Uterus (tissue), 4 donors: ENCODE measurements at places on chromosomes 1 and 21. TPM values are rescaled to one million over a fixed set of nuclear protein-coding genes. Genes with fewer than 3 reads are reported as not detected.

DNA sequence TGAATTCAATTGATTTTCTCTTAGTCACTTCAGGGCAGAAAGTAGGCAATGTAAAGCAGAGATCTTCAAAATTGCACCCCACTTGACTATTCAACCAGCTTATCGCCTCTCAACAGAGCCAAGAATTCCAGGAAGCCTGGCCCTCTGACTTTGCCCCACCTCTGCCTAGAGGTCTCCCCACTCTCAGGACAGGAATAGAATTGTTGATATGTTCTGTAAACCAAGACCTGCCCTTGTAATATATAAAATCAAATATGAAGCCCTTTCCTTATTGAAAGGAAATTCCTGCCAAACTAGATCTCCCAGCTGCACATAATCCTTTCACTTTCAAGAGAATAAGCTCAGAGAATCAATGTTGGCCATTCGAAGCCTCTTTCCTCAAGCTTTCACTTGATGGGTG is 116.1 kb upstream of the DPT start:
- H3K4me1 ChIP-seq, result no peaks in the 10 kb centered on the region
- no peak overlapping the region for H3K4me3 ChIP-seq
- no peak for DNase-seq
- no peaks in the 10 kb centered on the region for H3K27me3 ChIP-seq
- H3K36me3 ChIP-seq, result no peaks in the 10 kb centered on the region

GRCh38 chr1:239550178-239550577 is 163.8 kb downstream of the CHRM3 start:
- DNase-seq, result no peak
- H3K27ac ChIP-seq, result no peak overlapping the region
- H3K4me3 ChIP-seq, result no peak overlapping the region
- H3K27me3 ChIP-seq, result no peaks in the 10 kb centered on the region
- H3K4me1 ChIP-seq, result no peaks in the 10 kb centered on the region
- no peaks in the 10 kb centered on the region for H3K36me3 ChIP-seq

- no peaks in the 10 kb centered on the region for H3K4me1 ChIP-seq
- H3K36me3 ChIP-seq, result no peaks in the 10 kb centered on the region
- peaks cover 50% of the 10 kb centered on the region for H3K27me3 ChIP-seq
- no peak overlapping the region for H3K4me3 ChIP-seq
- H3K27ac ChIP-seq, result no peak overlapping the region
Observed at GRCh38 chr1:218171302-218171893, 113.7 kb upstream of the RRP15 start.

- no peaks in the 10 kb centered on the region for H3K27me3 ChIP-seq
- H3K27ac ChIP-seq, result no peak overlapping the region
- no peaks in the 10 kb centered on the region for H3K36me3 ChIP-seq
- DNase-seq, result no peak
- no peaks in the 10 kb centered on the region for H3K4me1 ChIP-seq
Observed at GRCh38 chr1:106465666-106466065, 590.8 kb upstream of the PRMT6 start.

GRCh38 chr1:33986390-33987095 is 122.7 kb downstream of the HMGB4 start:
- no peaks in the 10 kb centered on the region for H3K4me1 ChIP-seq
- DNase-seq, result no peak
- no peaks in the 10 kb centered on the region for H3K36me3 ChIP-seq

- H3K36me3 ChIP-seq, result no peaks in the 10 kb centered on the region
- H3K27me3 ChIP-seq, result no peaks in the 10 kb centered on the region
Observed at GRCh38 chr1:46159516-46159915, 15.4 kb upstream of the TSPAN1 start.

DNA sequence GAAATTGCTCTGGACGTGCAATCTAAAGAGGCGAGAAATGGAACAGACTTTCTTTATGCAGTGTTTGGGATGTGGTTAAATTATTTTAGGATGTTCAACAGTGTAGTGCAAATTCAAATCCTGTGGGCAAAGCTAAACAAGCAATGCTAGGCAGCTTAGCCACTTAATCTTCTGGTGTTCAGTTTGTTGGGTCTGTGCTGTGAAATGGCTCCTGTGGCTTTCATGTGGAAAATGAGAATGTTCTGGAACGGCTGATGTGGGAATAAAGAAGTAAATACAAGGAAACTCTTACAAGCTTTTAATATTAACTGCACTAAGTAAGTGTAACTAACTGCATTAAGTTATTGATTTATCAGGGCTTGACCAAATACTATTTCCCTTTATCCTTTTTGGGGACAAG is 766.6 kb downstream of the ADGRL2 start:
- H3K36me3 ChIP-seq, result no peaks in the 10 kb centered on the region
- no peak overlapping the region for H3K4me3 ChIP-seq
- no peaks in the 10 kb centered on the region for H3K27me3 ChIP-seq
- no peak overlapping the region for H3K27ac ChIP-seq

- no peak for DNase-seq
- no peaks in the 10 kb centered on the region for H3K27me3 ChIP-seq
- no peak overlapping the region for H3K4me3 ChIP-seq
- H3K36me3 ChIP-seq, result peaks cover 3% of the 10 kb centered on the region
- no peak overlapping the region for H3K27ac ChIP-seq
- no peaks in the 10 kb centered on the region for H3K4me1 ChIP-seq
Observed at GRCh38 chr1:68426594-68426993, 23.2 kb downstream of the RPE65 start.

GRCh38 chr21:44261675-44262295 is at the start of gene DNMT3L:
DNMT3L (minus strand) TSS chr21:44261897; CDS start chr21:44261259, 638 bp downstream.
- H3K4me3 ChIP-seq, result no peak within 1 kb of the TSS
- no peaks in the 10 kb centered on the region for H3K4me1 ChIP-seq
- DNase-seq, result no peak

DNA sequence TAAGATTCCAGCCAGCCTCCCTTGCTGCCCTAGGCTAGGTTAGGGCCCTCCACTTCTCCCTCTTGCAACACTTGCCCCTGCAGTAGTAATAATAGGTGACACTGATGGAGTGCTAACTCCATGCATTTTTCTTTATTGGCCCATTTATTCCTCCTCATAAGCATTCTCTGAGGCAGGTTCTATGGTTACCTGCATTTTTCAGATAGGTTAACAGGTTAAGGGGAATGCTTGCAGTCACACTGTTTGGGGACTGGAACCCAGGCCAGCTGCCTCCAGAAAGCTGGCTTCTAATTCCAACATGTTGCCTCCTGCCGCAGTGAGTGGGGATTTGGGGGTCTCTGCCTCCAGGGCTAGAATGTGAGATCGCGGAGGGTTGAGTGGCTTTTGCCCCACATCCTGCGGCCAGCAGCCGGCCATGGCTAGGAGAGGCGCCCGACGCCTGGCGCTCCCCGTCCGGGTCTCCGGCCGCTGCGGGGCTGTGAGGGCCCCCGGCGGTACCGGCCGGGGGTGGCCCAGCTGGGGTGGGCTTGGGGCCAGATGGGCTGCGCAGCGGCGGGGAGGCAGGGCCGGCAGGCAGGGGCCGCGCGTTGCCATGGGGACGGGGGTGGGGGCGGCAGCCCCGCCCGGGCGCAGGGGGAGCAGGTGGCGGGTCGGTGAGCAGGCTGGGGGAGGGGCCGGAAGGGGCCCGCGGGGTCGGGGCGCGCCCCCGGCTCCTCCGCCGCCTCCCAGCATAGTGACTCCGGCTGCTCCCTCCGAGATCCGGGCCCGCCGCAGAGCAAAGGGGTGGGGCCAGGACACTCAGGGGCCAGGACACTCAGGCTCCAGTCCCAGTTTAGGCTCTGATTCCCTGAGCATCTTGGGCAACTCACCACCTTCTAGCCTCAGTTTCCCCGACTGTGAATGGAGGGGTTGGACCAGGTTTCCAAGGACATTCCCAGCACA is 68.4 kb upstream of the SSBP3 start:
- DNase-seq, result peak; percentile 45
- peak overlapping the region; percentile 48 for H3K4me3 ChIP-seq
- no peaks in the 10 kb centered on the region for H3K27me3 ChIP-seq
- no peaks in the 10 kb centered on the region for H3K36me3 ChIP-seq
- H3K4me1 ChIP-seq, result no peaks in the 10 kb centered on the region

DNA sequence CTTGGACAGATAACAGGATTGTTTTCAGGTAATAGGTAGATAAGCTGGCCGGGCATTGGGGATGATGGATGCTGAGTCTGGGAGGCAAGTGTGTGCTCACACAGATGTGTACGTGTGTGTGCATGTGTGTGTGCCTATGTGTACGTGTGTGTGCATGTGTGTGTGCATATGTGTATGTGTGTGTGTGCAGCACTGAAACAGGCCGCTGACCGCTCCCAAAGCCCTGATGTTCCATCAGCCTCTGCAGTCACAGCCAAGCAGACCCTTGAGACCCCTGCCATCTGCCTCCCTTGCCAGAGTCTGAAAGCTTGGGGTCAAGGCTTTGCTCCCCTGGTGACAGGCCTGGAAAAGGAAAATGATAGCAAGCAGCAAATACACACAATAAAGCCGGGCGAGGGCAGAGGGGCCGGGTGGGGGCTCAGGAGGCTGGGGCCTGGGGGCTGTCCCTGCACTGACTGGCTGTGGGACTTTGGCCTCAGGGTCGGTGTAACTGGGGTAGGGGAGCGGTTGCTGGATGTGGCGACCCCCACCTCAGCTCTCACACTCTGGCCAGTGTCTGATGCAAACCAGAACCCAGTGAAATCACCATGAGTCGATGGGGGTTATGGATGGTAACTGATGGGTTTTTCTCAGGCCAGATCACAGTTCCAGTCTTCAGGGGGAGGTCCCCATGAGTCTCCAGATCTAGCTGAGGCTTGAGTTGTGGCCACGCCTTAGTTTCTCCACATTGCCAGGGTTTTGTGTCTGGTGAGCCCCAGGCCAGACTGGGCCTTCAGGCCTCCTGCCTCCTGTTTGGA is 9.2 kb upstream of the TNFRSF8 start:
- H3K27ac ChIP-seq, result peak overlapping the region; percentile 79
- H3K36me3 ChIP-seq, result no peaks in the 10 kb centered on the region
- peaks cover 5% of the 10 kb centered on the region for H3K4me1 ChIP-seq
- no peak overlapping the region for H3K4me3 ChIP-seq
- no peak for DNase-seq
- H3K27me3 ChIP-seq, result no peaks in the 10 kb centered on the region

DNA sequence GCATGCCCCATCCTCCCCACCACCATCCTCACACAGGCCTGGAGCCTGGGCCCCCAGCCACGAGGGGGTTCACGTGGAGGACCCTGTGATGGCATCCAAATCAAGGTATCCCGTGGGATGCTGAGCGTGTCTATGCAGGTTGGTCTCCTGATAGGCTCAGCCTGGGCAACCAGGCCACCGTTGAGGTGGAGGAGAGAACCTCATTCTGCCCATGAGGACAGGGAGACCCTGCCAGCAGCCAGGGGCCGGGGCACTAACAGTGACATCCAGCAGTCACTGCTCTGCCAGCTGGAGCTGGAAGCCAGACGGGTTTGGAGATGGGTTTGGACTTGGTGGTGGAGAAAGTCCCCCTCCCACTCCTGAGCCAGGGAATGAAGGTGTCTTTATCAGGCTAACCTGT is 582.8 kb downstream of the MATN1 start:
- no peaks in the 10 kb centered on the region for H3K36me3 ChIP-seq
- no peak for DNase-seq
- no peaks in the 10 kb centered on the region for H3K4me1 ChIP-seq
- no peak overlapping the region for H3K4me3 ChIP-seq
- H3K27ac ChIP-seq, result no peak overlapping the region

- H3K36me3 ChIP-seq, result no peaks in the 10 kb centered on the region
- H3K27me3 ChIP-seq, result no peaks in the 10 kb centered on the region
- DNase-seq, result no peak
- no peak overlapping the region for H3K27ac ChIP-seq
- no peaks in the 10 kb centered on the region for H3K4me1 ChIP-seq
Observed at GRCh38 chr1:111709986-111710385, 29.2 kb downstream of the INKA2 start.

- DNase-seq, result peak; percentile 21
- no peaks in the 10 kb centered on the region for H3K27me3 ChIP-seq
- no peak overlapping the region for H3K27ac ChIP-seq
- H3K4me3 ChIP-seq, result no peak overlapping the region
- no peaks in the 10 kb centered on the region for H3K36me3 ChIP-seq
- no peaks in the 10 kb centered on the region for H3K4me1 ChIP-seq
Observed at GRCh38 chr1:20100632-20101355, 18.5 kb downstream of the PLA2G2D start.

DNA sequence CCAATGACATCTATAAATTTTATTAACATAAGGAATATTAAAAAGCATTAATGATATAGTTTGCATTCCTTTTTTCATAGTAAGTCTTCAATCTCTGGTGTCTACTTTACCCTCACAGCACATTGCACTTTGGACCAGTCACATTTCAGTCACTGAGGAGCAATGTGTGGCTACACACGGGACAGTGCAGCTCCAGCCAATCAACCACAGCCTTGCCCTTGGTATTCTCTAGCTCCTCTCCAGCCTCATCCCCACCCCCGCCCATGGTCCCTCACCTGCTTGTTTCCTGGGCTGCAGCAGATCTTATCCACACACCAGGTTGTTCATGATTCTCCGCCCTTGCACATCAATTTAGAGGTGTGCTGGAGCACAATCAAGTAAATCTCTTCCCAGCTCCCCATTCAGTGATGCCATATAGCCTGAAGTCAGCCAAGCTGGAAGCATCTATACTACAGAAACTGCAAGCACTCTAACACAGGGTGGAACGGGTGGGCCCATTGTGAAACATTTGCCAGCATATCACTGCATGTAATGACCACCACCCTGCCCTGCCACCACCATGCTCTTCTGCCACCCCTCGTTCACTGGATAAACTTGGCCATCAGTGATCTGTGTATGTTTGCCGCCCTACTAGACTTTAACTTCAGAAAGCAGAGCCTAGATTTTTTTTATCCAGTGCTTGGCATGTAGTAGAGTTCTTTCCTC is 93.0 kb upstream of the SLC44A3 start:
- H3K27me3 ChIP-seq, result no peaks in the 10 kb centered on the region
- no peaks in the 10 kb centered on the region for H3K4me1 ChIP-seq
- H3K4me3 ChIP-seq, result no peak overlapping the region
- no peak overlapping the region for H3K27ac ChIP-seq
- DNase-seq, result no peak

GRCh38 chr1:55214934-55215193 is 300 bp downstream of the USP24 start:
- no peaks in the 10 kb centered on the region for H3K36me3 ChIP-seq
- peak overlapping the region; percentile 61 for H3K4me3 ChIP-seq
- H3K4me1 ChIP-seq, result peaks cover 8% of the 10 kb centered on the region
- no peaks in the 10 kb centered on the region for H3K27me3 ChIP-seq

DNA sequence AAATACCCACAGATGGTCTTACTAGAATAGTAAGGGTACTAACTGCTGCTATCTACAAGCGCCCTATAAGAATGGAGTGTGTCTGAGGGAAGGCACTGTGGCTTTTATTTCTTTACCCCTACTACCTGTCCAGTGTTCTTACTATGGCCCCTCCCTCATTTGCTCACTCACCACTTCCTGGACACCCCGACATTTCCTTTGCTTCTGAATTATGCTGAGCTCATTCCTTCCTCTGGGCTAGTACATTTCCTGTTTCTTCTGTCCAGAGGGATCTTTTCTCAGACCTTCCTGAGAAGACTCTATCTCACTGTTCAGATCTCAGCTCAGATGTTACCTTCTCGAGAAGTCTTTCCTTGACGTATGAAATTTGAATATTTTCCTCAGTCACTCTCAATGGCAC is 192.1 kb upstream of the DAB1 start:
- H3K27ac ChIP-seq, result no peak overlapping the region
- no peak for DNase-seq
- H3K27me3 ChIP-seq, result no peaks in the 10 kb centered on the region
- H3K36me3 ChIP-seq, result no peaks in the 10 kb centered on the region
- no peak overlapping the region for H3K4me3 ChIP-seq

- no peaks in the 10 kb centered on the region for H3K27me3 ChIP-seq
- no peak overlapping the region for H3K27ac ChIP-seq
- no peak overlapping the region for H3K4me3 ChIP-seq
- H3K36me3 ChIP-seq, result no peaks in the 10 kb centered on the region
- DNase-seq, result no peak
Observed at GRCh38 chr1:29876902-29877301, 640.6 kb downstream of the PTPRU start.

Gene ZNF326
- 31.4 TPM for total RNA-seq

Gene GALE
- total RNA-seq, result 16.7 TPM

Gene PLA2G4A
- total RNA-seq, result 14.8 TPM

Gene GPR157
- total RNA-seq, result 1.3 TPM

Gene PEAR1
- total RNA-seq, result 7.4 TPM

Gene LCE1E
- total RNA-seq, result not detected

Gene KIF17
- total RNA-seq, result 4.9 TPM
